CD4-positive, alpha-beta T cell treated with Interleukin-1 beta for 1 hour (primary cell): ENCODE measurements at places on chromosomes 2 and 18.

DNA sequence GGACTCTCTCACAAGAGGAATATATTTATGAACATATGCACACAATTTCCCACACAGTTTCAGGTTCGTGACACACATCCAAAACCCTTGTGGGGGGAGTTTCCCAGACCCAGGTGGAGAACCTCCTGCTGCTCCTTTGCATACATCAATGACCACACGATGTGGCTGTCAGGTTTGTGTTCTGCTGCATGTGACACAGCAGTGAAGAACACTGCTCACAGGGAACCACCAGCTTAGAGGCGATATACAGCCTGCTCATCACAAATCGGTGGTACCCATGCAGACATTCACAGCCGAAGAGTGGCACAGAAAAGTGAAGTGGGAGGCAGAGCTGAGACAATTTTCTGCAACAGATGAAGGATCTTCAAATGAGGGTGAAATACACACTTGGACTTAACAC, 175.6 kb upstream of the ZFP36L2 start:
- DNase-seq: no peak

DNA sequence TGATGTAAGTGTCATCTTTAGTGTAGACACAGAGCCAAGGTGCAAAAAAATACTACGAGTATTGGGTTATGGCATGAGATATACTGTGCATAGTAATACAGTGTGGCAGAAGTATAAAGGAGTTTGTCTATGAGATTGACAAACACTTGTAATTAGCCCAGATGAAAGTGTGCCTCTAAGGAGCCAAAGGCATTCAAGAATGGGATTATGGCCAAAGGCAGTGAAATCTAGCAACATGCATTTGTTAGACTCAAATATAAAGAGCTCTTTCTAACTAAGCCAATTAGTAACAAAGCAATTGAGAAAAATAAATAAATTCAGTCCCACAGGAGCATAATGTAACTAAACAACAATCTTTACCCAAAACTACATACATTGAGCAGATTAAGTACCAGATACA, 1761.8 kb downstream of the SUCLG1 start:
- DNase-seq: no peak

DNA sequence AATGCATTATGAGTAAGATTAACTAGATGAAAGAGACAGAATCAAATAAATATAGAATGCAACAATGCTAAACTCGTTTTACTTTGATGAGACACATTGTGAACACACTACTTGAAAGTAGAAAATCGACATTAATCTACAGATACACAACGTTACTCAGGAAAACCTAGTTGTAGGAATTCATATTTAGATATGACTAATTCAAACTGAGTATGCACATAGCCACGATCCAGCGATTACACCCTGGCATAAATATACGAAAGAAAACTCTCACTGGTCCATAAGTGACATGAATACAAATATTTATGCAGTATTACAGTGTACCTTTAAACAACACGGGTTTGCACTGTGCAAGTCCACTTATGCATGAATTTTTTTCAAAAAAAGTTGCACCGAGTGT, 485.6 kb downstream of the TMX3 start:
- DNase-seq: no peak

DNA sequence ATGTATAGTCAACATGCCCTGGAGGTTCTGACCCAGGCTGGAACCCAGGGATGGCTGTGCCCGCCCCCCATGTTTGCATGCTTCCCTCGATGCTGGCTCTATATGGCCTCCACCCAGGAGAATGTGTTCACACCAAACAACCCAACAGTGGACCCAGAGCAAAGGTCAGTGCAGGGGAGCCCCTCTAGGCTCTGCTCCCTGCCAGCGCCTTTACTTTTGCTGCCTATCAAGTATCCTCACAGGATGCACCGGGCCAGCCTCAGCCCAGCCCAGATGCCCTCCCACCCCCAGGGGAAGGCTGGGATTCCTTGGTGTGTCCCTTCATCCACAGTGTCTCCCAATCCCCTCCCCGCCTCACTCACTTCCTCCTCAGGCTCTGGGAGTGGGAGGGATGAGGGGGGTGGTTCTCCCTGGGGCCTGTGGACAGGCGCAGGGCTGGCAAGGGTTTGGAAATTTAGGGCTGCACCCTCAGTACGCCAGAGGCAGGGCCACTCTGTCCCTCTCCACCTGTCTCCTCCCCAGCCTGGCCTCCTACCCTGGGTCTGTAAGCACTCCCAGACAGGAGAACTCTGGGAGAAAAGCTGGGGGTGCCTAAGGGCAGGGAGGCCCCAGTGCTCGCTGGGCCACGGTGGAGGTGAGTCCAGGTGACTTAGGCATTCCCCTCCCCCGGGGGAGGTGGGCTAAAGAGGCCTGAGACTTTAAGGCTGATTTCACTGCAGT, 2.3 kb downstream of the ATP6V1B1 start:
- no peak for DNase-seq

- no peak for DNase-seq
Observed at GRCh38 chr2:78147466-78147865, 625.3 kb upstream of the LRRTM4 start.

DNA sequence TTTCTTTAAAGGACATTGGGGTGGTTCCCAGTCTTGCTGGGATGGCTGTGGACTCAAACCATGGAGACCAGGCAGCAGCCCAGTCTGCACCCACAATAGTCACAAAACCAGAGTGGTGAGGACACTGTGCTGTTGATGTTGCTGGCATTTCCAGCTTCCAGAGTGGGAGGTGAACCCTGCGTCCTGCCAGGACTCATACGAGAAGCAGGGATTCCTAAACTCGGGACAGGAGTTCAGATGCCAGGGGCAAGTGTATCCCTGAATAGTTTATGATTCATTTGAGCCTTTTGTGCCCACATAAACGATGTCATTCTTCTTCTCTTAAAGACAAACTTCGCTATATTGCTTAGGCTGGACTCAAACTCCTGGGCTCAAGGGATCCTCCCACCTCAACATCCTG, 62.8 kb downstream of the TCF7L1 start:
- no peak for DNase-seq

DNA sequence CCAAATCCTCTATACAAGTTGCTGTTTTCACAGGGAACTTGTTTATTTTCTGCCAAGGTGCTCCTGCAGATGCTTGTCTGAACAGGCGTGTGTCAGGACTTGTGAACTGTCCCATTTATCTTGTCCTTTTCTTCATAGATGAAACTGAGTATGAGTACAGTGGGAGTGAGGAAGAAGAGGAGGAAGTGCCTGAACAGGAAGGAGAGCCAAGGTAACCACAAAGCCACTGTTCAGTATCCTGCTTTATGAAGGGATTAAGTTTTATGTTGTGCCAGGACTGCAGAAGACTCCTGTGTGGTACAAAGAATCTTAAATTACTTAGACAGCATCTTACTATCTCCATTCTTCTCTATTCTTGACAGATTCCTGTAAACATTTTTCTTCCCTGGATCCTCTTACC, 145.0 kb downstream of the MAP4K4 start:
- DNase-seq: no peak

GRCh38 chr2:237099804-237100203, 14.1 kb downstream of the COPS8 start:
- DNase-seq: no peak

- DNase-seq: no peak
Observed at GRCh38 chr2:241567776-241568175, 9.2 kb downstream of the BOK start.

- DNase-seq: no peak
Observed at GRCh38 chr2:28224648-28225472, 167.8 kb upstream of the FOSL2 start.

DNA sequence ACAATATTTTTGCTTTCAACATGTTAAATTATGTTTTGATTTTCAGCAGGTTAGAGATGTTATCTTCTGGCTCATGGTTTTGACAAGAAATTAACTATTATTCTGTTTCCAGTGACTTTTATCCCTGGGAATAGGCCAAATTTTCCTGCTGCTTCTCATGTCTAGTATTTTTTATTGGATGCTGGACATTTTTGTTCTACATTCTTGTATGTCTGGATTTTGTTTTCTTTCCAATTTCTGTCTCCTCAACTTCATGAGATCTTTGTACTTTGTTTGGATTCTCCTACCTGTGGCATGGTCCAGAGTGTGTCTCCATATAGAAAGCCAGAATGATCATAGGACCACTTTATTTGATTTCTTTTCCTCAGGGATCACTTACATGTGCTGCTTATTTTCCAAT, 33.1 kb upstream of the MYO1B start:
- DNase-seq: no peak

GRCh38 chr18:9366126-9366714, 31.6 kb downstream of the TWSG1 start:
- no peak for DNase-seq

DNA sequence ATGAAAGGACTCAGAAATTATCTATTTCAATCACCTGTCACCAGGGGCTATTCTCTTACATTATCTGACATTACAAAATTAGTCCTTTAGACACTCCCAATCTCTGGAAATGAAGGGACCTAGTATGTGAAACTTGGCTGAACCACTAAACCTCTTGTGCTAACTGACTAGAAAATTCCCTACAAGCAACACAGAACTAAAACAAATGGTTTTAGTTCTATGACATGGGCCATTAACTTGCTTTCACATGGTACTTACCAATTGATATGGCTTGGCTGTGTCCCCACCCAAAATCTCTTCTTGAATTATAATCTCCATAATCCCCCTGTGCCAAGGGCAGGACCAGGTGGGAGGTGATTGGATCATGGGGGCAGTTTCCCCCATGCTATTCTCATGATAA, 16.6 kb downstream of the SERPINE2 start:
- no peak for DNase-seq

GRCh38 chr2:45009303-45009927, at the start of gene SIX2:
TSS of gene SIX2 (minus strand) at chr2:45009452. CDS start at chr2:45009110, 342 bp downstream.
- DNase-seq: no peak

- DNase-seq: no peak
Observed at GRCh38 chr18:42105394-42105793, 150.4 kb downstream of the PIK3C3 start.

DNA sequence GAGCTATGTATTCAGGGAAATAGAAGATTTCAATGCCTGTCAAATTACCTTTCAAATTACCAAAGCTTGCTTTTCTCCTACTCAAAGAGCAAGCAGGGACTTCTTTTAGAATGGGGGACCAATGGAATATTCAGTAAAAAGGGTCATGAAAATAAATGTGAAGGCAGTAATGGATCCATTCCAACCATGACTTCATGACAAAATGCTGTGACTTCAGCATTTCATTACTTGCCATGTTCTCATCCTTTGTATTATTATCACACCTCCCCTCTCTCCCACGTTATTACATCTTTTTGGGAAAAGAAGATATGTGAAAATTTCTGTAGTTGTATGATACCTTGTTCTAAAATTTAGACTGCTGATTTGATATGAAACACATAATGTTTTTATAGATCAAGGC, 864.0 kb upstream of the FSHR start:
- no peak for DNase-seq

DNA sequence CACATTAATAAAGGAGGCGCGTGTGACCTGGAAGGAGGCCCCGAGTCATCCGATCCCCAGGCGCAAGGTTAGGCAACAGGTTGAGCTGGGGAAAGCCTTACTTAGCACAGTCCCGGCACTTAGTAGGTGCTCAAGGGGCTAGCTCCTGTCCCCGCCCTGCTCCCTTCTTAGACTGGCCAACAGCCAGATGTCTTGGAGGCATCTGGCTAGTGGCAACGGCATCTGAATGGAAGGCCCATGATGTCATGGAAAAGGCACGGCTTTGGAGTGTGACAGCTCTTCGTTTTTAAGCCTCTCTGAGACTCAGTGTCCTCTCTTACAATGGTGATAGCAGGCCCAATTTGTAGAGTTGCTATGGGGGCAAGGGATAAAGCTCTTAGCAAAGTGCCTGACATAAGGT, 258.3 kb downstream of the CYRIA start:
- DNase-seq: no peak

DNA sequence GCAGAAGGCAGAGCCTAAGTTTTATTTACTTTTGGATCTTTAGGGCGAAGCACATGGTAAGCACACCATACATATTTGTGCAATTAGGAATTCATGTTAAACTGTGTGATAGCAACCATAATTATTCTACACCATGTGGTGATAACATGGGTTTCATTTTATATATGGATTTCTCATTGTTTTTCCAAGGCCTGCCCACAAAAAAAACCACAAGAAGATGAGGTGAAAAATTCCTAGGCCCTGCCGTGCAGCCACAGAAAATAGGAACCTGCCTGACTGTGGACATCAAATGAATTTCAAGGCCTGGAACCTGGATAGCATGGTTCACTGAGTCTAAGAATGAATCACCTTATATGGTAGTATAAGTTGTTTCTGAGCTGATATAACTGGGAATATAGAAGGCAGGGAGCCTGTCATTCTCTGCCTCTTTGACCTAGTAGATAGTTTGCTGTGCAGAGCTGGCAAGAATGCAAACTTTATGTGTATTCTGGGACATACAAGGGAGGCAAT, 22.4 kb upstream of the SSB start:
- no peak for DNase-seq

DNA sequence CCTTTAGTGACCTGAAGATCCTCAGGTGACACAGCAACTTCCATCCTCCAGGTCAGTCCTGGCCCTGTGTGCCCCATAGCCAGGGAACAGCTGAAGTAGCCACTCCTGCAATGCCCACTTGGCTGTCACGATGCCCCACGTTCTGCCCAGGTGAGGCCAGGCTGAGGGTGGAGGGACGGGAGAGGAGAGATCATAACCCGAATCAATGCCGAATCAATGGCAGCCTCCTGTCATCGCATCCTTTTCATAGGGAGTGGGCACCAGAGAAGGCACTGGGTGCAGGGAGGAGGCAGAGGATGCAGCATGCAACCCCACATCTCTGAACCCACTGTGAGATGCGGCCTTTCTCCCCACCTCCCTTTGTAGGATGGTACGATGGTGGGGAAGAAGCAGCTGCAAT, 75.3 kb upstream of the EPC2 start:
- no peak for DNase-seq

GRCh38 chr2:98419544-98419943, 25.1 kb upstream of the INPP4A start:
- no peak for DNase-seq

GRCh38 chr18:46574000-46574742, 82.8 kb downstream of the LOXHD1 start:
- no peak for DNase-seq

DNA sequence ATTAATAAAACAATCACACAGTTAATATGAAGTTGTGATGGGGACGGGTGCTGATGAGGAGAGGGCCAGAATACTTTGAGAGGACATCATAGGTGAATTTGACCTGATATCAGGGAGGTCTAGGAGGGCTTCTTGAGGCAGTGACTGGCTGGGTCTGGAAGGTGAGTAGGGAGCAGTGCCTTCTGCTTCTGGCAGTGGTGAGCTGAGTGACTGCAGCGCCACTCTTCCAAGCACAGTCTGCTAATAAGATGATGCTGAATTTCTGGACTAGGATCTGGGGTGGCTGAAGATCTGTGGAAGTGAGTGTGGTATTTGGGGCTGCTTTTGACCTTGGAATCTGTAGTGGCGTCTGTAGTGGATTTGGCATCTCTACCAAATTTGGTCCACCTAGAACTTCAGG, 5.5 kb downstream of the DGKD start:
- DNase-seq: no peak

GRCh38 chr18:45171679-45172191, 443.5 kb upstream of the SLC14A2 start:
- no peak for DNase-seq

DNA sequence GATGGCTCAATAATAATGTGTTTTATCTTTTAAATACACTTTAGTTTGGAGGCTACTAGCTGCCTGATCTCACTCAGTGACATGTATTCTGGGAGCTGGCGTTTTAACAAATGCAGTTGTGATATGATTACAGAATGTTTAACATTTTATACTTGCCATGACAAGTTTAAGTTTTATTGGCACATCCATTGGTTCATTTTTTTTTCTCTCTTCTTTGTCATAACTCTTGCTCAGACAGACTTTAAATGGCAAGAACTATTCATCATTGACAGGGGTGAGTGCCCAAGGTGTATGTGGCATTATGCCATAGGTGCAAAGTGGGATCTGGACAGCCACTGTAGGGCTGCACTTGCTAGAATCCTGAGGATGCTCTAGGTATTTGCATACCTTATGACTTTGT, 72.1 kb upstream of the MYL1 start:
- no peak for DNase-seq
